Stimulated activated naive CD4-positive, alpha-beta T cell (primary cell): ENCODE measurements at places on chromosomes 7 and 10.

- DNase-seq: no peak
These were observed 249.8 kb downstream of the PTEN start for GRCh38 chr10:88113232-88113631.

DNA sequence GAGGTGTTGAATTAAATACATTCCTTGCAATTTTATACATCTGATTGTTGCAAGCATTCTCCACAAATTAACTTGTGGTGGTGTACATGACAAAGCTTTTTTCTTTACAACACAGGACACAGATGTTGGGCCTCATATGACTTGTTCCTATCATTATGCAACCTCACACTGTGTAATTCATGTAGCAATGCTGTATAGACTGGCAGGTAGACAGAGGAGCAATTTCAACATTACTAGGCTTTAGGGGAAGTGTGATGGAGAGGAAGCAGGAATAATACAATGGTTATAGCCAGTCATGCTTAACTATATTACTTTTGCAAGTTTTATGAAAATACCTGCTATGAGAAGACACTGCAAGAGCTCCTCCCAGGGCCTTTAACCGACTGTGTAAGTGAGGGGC, 832.1 kb downstream of the CNTNAP2 start:
- DNase-seq: no peak

GRCh38 chr7:20783125-20783699, 3.5 kb downstream of the SP8 start:
- DNase-seq: no peak

DNA sequence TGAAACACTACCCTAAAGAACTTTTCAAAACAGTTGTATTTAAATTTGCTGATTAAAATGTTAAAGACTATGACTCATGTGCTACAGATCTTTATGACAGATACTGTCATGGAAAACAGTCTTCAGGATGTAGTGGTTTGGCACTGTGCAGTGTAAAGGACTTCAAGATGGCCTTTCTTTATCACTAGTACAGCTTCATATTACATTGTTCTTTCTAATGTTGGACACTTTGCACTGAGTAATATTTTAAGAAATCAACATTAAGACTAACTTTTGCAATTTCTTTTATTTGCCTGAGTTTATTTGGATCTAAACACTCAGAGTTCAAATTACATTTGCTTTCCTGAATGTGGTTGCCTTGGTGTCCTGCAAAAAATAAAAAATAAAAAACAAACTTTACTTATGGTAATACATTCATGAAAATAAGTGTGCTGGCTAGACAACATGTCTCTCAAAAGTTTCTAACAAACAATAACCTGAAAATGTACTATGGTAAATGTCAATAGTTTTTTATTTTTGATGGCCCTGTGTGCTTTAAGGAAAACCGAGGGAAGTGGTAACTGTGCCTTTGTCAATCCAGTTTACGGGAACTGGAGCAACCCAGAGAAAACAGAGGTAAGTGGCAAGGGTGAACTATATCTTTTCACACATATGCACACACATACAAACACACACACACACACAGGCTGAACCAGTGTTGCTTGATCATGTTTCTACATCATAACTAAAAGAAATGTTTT, 85.9 kb upstream of the PLXDC2 start:
- no peak for DNase-seq

- DNase-seq: no peak
These were observed 120.9 kb upstream of the EGFR start for GRCh38 chr7:54897891-54898290.

DNA sequence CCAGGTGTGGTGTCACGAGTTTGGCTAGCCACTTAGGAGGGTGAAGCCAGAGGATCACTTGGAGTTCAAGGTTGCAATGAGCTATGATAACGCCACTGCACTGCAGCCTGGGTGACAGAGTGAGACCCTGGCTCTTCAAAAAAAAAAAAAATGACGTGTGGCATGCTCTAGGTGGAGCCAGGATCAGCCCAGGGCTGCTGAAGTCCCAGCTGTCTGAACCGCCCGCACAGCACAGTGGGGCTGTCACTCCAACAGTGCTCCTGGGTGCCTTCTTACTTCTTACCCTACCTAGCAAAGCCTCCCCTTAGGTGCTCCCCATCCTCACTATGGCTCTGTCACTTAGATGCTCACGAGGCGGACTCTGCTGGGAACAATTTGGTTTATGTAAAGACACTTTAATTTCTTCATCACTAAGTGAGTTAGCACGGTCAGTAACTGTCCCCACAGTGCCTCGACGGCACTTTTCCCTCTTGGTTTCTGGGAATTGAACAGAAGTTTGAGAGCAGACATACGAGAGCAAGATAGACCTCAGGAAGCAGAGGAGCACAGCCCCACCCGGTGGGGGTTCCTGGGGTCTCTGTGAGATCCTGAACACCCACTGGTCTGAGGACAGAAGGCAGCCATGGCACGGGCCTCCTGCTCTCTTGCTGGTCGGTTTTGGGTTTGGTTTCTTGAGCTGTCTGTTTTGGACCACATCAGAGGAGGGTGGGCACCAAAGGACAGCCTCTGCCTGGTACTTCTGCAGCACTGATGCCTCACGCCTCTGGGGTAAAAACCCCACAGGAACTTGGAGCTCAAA, 66.2 kb upstream of the BTBD16 start:
- no peak for DNase-seq

GRCh38 chr7:45699726-45700390, 125.7 kb downstream of the ADCY1 start:
- DNase-seq: no peak

- DNase-seq: no peak
These were observed 498.9 kb downstream of the RPS24 start for GRCh38 chr10:78532480-78533042.

- no peak for DNase-seq
These were observed 9.6 kb upstream of the KIF5B start for GRCh38 chr10:32065856-32066255.

- DNase-seq: no peak
These were observed 71.2 kb downstream of the GFRA1 start for GRCh38 chr10:116201670-116202430.

DNA sequence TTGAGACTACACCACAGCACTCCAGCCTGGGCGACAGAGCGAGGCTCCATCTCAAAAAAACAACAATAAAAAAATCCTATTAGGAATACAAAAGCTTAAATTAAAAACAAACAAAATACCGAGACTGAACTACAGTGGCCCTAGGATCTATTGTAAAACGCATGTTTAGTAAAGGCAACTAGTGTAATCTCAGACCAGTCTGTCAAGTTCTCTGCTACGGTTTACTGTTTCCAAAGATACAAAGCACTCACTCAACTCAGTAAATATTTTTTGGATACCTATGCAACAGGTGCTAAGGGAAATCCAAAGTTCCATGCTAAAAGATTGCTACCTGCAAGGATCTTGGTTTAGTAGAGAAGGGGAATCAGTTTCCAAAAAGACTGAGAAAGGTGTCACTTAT, 3.4 kb upstream of the MIOS start:
- DNase-seq: no peak

DNA sequence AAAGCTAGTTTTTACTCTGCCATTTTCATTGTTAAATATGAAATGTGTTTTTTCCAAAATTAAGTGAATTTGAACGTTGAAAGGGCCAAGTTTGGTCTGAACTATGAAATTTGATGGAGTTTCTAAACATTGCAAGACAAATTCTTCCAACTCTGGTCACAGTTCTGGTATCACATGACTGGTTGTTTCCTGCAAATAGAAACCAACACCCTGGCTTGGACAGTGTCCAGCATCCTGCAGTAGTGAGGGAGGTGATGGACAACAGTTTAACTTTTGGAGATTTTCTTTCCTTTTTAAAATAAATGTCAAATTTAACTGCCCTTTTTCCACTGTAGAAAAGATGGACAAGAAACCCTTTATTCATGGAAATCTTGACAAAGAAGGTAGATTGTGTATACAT, 54.8 kb upstream of the AGBL3 start:
- no peak for DNase-seq

- no peak for DNase-seq
These were observed 540.4 kb downstream of the CNTNAP2 start for GRCh38 chr7:146656988-146657387.

DNA sequence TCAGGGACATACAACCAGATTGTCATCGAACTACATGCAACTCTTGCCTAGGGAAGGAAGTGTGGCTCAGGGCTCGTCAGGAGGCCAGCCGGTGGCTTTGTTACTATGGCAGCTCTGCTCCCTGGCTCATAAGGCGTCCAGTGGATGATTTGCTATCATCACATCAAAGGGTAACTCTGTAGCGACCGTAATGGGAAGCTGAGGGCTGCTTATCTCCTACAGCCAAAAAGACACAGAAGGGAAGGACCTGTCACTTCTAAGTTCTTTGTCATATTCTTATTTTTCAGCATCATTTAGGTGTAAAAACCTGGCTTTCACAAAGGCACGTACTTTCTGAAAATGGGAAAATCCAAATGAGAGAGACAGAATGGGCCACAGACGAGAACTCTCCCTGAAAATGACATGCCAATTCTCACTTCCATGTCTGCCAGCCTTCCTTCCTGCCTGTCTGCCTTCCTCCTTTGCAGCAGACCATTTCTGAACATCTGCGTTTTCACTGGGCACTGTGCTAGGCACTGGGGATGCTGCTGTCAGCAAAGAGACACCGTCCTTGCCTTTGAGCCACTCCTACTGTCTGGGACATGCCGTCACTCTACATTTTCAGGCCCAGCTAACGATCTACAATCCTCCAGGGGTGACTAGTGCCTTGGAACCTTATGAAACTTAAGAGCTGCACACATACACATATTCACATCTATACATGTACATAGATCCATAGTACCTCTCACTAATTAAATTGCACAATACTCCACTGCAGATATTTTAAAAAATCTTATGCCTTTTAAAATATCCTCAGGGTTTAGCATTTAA, 26.9 kb downstream of the ENKUR start:
- no peak for DNase-seq

DNA sequence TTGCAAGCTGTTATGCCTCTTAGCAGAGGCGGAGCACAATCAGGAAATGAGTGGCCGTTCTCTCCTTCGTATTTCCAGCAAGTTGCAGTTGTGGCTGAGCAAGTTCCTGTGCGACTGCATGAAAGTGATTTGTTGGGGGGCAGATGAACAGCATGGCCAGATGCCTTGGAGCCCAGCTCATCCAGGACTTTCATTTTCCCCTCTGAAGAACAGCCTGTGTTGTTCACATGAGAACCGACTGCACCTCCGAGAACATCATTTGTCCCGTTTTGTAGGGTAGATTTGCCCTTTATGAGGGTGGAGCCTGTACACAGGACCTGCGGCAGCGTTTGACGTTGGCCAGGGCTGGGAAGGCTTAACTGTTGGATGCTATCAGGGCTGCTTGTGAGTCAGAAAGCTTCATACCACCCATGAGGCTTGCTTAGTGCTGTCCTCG, 4.4 kb downstream of the BAG3 start:
- DNase-seq: peak; percentile 48

DNA sequence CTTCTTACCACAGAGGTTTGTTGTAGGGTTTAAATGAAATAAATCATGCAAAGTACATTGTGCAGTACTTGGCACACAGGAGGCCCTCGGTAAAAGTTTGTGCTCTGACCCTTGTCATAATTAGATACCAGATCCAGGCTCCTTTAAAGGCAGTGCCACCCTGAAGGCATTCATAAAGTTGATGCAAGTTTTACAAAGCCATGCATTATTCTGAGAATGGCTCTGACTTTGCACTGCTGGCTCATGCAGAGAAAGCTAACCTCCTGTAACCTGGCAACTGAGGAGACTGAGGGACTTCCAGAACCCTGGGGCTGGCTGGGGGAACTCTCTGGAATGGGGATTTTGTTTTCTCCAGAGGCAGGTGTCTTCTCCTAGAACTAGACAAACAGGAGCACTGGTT, 570.9 kb downstream of the CCSER2 start:
- no peak for DNase-seq

DNA sequence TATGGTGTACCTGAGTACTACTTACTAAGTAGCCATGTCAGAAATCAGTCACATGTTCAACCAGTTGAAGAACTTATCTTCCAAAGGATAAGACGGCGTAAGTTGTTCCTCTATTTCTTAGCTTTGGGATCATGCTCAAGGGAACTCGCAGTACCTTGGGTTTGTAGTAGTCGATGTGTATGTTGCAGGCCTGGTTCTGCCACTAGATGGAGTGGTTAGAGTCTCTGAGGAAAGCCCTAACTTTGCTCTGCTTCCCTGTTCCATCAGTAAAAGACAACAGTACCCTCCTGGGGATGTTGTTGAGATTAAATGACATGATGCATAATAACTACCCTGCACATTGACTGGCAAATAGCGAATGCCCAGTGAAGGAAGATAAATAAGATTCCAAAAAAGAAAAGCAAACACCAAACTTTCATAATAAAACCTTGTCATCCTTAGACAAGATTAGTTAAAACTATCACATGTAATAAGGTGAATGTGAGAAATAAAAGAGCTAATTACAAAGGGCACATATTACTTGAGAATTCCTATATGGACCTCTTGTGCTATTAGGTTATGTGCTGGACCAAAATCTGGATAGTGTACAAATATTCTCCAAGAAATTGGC, 165.9 kb downstream of the ABCA13 start:
- no peak for DNase-seq

GRCh38 chr7:1225441-1226185, 7.1 kb upstream of the UNCX start:
- DNase-seq: peak; percentile 16

- no peak for DNase-seq
These were observed 62.4 kb upstream of the MKLN1 start for GRCh38 chr7:131265227-131265626.

DNA sequence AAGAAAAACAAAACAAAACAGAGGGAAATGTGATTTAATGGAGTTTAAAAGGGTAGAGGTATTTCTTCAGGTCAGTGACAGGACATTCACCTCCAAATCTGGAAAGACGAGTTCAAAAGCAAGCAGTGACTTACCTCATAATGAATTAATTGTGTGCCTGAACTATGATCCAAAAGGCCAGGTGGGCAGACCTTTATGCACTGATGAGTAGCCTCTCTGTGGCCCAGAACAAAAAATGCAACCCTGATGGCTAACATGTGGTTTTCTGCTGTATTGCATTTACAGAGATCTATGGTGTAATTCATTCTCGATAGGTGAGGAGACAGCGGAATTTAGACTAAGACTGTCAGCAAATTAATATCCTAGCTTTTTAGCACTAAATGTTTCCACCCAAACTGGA, 142.0 kb downstream of the HDAC9 start:
- no peak for DNase-seq

DNA sequence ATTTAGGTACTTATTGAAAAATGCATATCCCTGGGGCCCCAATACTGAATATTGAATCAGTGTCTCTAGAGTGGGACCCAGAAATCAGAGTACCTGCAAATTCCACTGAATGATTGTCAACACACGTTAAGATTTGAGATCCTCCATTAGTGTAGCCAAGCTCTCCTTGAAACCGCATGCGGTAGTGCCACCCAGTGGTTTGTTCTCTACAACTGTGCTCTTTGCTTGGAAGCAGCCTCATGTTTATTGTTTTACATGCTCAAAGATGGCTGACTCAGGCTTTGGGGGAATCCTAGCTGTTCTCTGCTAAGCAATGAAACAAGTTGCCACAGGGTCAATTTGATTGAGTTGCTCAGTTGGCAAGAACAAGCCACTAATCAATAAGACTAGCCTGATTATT, 340.2 kb upstream of the CELF2 start:
- no peak for DNase-seq

DNA sequence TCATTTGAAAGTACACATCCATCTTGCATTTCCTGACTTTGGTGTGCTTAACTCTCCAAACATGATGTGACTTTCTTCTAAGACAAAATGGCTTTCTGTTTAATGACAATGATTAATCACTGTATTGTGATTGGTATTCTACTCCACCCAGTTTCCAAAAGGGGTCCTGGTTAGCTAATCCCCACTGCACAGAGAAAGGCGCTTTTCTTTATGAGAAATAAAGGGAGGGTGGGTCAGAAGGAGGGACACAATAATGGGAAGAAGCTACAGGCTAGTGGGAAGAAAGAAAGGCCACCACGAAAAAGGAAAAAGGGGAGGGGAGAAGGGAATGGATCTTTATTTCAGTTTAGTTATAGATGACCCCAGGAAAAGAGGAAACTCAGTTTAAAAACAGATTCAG, 69.2 kb downstream of the PRTFDC1 start:
- no peak for DNase-seq
